ENCODE measurements at places on chromosomes 4 and X.
A peak's percentile ranks its signal among the peaks of the same experiment; 100 is the strongest.

DNA sequence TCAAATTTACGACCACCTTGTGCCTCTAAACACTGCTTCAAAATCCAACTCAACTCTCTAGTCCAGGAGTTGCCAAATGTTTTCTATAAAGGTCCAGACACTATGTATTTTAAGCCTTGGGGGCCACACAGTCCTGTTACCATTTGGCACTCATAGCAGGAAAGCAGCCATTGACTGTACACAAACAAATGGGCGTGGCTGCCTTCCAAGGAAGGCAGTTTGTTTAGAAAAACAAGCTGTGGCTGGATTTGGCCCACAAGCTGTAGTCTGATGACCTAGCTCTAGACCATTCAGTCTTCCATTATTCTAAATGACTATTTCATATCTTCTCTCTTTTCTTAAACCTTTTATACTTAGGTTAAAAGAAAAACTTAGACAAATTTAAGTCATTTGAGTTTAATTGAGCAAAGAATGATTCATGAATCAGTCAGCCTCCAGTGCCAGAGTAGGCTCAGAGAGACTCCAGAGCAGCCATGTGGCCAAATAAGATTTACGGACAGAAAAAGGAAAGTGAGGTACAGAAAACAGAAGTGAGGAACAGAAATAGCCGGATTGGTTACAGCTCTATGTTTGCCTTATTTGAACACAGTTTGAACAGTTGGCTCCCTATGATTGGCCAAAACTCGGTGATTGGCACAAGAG lies 825.8 kb upstream of the LCORL start:
- DNase-seq, result no peak

DNA sequence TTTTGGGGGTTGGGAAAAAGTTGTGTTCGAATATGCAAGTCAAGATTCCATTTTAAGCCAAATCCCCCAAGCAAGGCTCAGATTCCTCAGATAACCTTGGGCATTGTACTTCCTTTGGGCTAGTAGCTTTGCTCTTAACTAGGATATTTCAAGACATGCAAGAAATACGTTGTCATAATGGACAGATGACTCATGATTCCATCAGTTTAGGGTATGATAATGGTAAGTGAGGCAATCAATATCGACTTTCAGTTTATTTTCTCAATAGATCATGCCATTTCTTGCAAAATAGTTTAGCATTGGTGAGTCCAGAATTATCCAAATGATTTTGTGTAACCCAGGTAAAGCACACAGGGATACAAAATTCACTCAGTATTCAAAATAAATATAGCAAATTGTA lies 25.4 kb downstream of the CFAP299 start:
- DNase-seq, result no peak

DNA sequence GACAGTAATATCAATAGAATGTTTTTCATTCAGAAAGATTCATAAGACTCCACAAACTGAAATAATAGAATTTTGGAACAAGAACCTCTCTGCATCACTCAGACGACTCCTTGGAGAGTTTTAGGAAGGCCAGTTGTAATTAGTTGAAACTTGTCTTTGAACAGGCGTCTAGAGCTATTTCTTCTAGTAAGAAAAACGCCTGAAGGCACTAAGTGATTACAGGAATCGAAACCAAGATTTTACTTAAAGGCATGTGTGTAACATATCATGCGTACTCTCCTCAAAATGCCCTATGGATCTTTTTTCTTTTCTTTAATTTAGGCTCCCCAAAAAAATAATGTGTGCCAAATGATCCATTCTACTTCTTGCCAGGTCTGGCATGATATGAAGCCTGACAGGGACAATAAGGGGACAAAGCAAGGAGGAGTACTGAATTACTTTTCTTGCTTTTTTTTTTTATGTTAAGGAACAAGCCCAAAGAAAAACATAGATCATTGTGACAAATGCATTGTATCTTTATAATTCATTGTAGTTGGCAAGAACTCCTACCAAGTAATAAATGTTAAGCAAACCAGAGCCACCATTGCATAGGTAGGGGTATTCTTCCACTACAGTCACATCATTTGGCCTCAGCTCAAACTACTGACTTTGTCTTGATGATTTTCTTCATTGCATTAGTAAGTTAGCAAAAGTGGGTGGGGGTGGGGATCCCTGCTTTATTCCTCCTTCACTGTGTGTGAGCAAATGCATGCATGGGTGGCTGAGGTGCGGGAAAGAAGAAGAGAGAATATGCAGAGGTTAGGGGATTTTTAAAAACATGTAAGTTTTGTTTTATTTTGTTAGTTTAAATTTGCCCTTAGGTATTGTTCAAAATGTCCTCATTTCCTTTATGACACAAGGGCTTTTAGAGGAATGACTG lies 79.9 kb upstream of the ATOH1 start:
- DNase-seq, result no peak

DNA sequence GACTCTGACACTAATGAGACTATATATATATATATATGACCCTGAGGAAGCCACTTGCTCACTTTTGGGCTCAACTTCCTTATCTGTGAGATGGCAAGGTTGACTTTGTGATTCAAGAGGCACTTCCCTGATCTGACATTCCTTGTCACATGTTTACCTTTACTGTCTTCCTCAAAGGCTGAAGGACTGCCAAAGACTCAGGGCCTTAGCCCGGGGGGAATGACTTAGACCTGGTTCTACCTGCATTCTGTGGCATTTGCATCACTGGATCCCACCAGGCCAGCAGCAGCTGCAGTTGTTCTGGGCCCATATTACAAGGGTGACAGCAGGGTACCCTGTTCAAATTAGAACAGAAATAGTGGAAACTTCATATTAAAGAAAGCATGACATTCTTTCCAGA lies 3.1 kb upstream of the HS6ST2 start:
- DNase-seq, result no peak

GRCh38 chrX:26557691-26558321 lies 341.8 kb downstream of the MAGEB5 start:
- no peak for DNase-seq

- peak; percentile 78 for DNase-seq
These were observed 464 bp downstream of the RAP1GDS1 start for GRCh38 chr4:98261405-98262291.

- no peak for DNase-seq
These were observed 22.8 kb upstream of the FMR1NB start for GRCh38 chrX:147958291-147958690.

GRCh38 chr4:151415978-151416377 lies 7.0 kb downstream of the FHIP1A start:
- no peak for DNase-seq

- DNase-seq, result no peak
These were observed 837.0 kb downstream of the PDHA2 start for GRCh38 chr4:96676754-96677435.

GRCh38 chr4:89324671-89325070 lies 17.1 kb upstream of the GPRIN3 start:
- DNase-seq, result no peak

DNA sequence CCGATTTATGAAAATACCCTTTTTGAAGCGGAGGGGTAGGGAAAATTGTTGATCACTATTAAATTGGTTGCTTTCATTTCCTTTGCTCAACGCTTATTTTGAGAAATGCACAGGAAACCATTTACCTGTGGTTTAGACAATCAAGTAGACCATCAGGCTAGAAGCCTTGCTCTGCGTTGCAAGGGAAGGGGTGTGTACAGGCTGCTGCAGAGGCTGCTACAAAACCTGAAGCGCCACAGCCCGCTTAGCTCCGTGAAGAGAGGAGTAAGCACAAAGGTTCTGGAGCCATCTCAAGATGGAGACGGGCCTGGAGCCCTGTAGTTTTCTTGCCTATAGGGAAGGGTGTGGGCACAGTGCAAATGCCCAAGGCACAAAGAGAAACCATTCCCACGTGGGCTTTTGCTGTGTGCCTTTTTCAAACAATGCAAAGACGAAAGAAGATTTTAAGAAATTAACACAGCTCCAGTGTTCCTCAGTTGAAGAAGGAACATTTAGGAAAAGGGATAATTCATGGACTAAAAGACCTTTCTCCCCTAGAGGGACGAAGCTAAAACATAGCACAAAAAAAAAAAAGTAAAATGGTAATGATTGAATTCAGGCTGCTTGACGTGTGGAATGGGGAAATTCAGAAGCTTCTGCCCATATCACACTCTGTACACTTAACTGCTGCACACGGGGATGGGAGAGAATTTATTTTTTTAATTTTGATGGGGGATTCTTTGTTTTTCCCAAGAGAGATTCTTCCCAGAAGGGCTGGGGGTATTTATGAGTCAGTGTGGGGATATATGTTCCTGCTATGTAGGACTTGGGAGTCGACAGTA lies 3.5 kb downstream of the TMSB4X start:
- DNase-seq, result peak; percentile 67

DNA sequence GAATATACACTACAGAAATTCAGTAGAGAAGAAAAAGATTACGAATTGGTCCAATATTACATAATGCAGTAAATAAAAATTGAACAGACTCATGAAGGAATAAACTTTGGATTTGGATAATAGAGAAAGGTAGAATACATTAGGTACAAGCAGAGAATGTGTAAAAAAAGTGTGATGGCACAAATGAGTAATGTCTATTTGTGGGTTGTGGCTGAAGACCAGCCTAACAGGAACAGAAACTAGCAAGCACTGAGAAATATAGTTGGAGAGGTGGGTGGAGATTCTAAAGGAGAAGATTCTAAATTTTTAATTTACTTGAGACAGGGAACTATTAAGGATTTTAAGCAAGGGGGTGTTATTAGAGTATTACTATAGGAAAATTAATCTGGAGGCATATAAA lies 15.2 kb upstream of the CLOCK start:
- no peak for DNase-seq

DNA sequence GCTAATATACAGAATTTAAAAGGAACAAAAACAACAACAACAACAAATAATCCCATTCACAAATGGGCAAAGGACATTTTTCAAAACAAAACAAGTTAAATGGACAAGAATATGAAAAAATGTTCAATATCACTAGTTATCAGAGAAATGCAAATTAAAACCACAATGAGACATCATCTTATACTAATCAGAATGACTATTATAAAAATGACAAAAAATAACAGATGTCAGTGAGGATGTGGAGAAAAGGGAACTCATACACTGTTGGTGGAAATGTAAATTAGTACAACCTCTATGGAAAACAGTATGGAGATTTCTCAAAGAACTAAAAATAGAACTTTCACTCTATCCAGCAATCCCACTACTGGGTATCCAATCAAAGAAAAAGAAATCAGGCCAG lies 92.6 kb downstream of the KIT start:
- DNase-seq, result no peak
